LNCaP clone FGC (cell line): ENCODE measurements at places on chromosomes 3 and 15.

GRCh38 chr3:133377396-133377795 lies 22.5 kb upstream of the BFSP2 start:
- DNase-seq = no peak

GRCh38 chr15:27870320-27870719 lies 228.8 kb downstream of the OCA2 start:
- DNase-seq = no peak

DNA sequence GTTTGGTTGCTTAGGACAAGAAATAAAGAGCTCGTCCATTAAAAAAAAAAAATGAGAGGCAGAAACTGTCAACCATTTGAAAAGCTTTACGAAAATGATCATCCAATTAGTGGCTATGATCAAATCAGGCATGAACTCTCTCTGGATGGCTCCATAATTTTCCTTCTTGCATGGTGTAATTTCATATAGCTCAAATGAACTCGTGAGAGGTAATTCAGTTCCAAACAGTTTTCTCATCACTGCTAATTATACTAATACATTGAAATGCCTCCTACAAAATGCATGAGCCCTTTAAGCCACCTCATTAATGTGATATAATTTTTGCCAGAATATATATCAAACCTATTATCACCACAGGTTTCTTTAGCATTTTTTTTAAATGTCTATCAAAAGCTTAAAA lies 239.5 kb upstream of the MEIS2 start:
- DNase-seq = no peak

- DNase-seq = no peak
Measured at GRCh38 chr3:12908859-12909258, 67.5 kb upstream of the RPL32 start.

DNA sequence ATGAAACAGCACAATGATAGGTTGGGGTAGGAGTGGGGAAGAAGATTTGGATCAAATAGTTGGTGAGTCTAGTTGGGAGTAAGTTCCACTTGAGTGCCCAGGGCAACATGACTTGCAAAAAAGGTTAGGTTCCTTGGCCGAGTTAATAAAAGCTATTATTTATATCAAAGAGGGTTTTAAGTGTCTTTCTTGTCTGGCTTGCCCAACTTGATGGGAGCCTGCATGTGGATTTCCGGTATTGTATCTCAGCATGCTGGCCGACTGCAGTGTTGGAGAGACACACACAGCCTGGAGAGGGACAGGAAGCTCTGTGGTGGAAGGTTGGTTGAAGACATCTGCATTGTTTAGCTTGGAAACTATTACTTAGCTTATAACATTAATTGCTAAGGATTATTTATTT lies 449.5 kb upstream of the TBL1XR1 start:
- DNase-seq = no peak

- no peak for DNase-seq
Measured at GRCh38 chr3:182450942-182451787, 342.1 kb upstream of the ATP11B start.

GRCh38 chr3:87390821-87391220 lies 114.4 kb upstream of the POU1F1 start:
- DNase-seq = no peak

DNA sequence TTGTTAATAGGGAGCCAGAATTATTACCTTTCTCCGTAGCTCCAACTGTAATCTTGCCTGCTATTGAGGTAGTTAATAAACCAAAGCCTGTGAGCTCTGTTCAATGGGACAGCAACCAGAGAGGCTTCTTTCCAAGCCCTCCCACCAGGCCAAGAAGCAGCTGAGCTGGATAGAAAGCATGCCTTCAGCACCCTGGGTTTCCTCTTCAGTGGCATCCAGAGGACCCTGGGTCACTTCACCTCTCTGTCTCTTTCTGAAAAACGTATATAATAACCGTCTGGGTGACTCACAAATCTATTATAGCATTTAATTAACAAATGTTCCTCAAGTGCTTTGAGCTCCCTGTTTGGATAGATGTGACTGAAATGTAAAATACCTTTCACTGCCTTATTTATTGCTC lies 420.0 kb downstream of the LPP start:
- no peak for DNase-seq

DNA sequence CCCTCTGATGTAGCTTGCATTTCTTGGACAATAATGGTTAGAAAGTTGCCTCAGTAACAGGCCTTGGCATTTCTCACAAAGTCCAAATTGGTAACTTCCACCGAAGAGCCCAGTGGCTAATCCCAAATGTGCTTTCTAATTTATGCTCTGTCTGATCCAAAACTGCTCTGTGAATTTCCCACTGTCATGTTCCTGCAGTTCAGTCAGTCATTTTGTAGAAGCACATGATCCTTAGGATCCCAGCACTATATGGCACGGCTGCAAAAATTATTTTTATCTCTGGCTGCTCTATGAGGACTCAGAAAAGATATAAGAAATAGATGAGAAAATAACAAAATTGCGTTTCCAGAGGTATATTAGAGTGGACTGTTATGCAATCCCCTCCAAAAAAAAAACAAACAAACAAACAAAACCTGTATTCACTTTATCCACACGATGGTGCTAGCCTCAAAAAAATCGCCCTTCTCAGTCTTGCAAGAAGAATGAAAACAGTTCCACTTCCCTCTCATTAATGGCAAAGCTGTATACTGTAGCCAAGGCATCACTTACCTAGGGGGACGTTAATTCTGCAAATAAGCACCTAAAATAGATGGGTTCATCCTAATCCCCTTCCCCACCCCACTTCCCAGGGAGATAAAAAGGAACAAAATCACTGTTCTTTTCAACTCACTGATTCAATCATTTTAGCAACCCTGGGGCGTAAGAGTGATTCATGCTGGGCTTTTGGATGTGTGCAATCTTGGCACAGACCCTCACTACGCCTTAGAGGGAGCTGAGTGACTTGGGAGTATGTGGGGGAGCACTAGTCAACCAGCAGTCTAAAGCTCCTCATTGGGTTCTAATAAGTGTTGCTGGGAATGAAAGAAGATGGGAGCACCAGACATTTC lies 61.3 kb downstream of the TMCO5A start:
- DNase-seq = peak; percentile 38

GRCh38 chr3:175914785-175915184 lies 1055.7 kb downstream of the NAALADL2 start:
- no peak for DNase-seq

GRCh38 chr3:169661361-169662131 lies 2.0 kb downstream of the MECOM start:
- no peak for DNase-seq

GRCh38 chr3:104854468-104854867 lies 512.2 kb upstream of the ALCAM start:
- no peak for DNase-seq

DNA sequence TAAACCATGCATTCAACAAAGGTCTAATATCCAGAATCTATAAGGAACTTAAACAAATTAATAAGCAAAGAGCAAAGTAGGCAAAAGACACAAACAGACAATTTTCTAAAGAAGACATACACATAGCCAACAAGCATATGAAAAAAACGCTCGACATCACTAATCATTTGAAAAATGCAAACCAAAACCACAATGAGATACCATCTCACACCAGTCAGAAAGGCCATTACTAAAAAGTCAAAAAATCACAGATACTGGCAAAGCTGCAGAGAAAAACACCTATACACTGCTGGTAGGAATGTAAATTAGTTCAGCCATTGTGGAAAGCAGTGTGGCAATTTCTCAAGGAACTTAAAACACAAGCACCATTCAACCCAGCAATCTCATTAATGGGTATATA lies 53.8 kb downstream of the FSIP1 start:
- no peak for DNase-seq

GRCh38 chr3:123412811-123413604 lies 35.9 kb downstream of the ADCY5 start:
- no peak for DNase-seq

DNA sequence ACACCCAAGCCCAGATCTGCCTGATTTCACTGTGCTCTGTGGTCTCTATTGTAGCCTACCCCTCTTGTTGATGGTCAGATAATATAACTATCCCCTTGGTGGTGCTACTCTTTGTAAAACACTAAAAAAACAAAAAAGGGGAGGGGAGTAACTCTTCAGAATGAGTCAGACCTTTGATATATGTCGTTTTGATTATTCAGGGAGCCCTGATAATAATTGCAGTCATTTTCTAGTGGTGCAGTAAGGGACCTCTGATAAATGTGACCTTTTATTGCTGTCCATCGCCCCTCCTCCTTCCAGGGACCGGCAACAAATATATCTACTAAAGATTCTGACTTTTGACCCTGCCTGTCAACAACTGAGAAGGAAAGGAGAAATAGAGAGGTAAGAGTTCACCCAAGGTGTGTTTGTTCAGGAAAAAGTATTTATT lies 45.1 kb upstream of the MAGI1 start:
- no peak for DNase-seq
